Right lobe of liver (tissue), 6 donors: ENCODE measurements at places on chromosomes 1 and 21. TPM values are rescaled to one million over a fixed set of nuclear protein-coding genes. Genes with fewer than 3 reads are reported as not detected.

The HRNR gene
- not detected for total RNA-seq

The PLA2G2D gene
- total RNA-seq = 0.10 TPM

DNA sequence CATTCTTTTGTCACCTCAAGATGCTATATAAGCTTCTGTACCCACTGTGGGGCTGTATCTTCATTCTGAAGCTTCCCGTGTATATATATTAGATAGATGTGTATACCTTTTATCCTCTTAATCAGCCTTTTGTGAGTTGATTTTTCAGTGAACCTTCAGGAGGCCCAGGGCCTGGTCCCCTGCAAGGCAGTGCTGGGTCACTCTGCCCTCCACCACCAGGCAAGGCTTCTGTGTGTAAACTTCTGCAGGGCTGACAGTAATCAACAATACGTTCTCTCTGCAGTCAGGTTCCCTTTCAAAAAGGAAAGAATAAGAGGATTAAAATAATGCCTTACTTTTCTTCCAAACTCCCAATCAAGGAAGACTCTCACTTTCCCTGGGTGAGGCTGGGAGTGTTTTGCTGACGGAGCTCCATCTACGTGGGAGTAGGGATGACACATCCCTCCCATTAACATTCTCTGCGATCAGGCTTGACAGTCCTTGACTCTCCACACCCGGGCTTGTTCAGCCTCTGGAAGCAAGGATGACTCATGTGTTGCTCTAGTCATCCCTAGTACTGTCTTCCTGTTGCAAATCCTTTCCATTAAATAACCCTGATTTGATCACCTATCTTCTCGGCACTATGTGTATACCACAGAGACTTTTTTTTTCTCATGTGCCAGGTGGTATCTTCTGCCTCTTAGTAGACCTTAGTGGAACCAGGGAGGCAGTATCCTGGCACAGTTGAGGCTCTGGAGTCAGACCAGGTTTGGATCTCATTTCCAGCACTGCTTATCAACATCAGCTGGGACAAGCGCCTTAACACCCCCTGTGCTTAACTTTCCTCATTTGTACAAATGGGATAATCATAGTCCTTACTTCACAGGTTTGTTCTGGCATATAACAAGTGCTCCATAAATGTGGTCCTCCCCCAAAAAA lies 70.3 kb upstream of the KCNK1 start:
- no peak for DNase-seq

GRCh38 chr21:39850333-39850732 lies 16.9 kb upstream of the PCP4 start:
- DNase-seq = no peak

GRCh38 chr1:12547586-12548225 lies 70.3 kb downstream of the DHRS3 start:
- peak; percentile 43 for DNase-seq

- DNase-seq = no peak
These were observed 6.4 kb downstream of the IFNLR1 start for GRCh38 chr1:24180676-24181075.

- no peak for DNase-seq
These were observed 231.3 kb upstream of the VAMP3 start for GRCh38 chr1:7539769-7540175.

The PPP1R8 gene
- 12.6 TPM for total RNA-seq

The RNU1-3 gene
- under 0.01 TPM for total RNA-seq

GRCh38 chr21:36813052-36813451 lies 114.1 kb downstream of the SIM2 start:
- no peak for DNase-seq

DNA sequence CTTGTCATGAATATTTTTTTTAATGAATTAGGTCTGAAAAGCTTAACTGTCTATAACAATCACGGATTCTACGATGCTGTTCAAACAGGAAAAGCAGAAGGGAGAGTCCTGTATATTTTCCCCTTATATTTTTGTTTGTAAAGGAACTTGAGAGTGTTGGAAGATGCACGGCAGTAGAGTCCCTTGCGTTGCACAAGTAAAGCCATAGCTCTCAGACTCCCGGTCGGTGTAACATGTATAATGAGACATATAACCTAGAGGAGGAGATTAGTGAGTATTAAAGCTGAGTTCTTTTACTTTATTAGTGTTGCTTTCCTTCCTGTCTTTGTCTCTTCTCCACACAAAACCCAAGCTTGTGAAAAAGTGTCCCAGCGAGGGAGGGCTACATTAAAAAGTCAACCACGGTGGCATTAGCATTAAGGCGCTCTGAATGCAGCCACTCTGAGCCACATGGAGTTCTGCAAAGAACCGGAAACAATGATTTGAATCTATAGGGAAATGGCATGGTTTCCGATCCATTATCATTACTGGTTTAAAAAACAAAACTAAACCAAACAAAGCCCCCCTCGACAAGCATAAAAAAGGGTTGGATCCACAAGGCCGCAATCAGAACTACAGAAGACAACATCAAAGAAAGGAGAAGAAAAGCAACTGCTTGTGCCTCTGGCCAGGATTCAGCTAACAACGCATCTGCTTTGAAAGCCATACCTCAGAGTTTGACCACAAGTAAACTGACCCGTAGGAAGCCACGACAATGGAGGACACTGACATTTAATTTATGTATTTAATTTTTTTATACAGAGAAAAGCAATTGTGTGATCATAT lies 356.8 kb downstream of the LMO4 start:
- no peak for DNase-seq

DNA sequence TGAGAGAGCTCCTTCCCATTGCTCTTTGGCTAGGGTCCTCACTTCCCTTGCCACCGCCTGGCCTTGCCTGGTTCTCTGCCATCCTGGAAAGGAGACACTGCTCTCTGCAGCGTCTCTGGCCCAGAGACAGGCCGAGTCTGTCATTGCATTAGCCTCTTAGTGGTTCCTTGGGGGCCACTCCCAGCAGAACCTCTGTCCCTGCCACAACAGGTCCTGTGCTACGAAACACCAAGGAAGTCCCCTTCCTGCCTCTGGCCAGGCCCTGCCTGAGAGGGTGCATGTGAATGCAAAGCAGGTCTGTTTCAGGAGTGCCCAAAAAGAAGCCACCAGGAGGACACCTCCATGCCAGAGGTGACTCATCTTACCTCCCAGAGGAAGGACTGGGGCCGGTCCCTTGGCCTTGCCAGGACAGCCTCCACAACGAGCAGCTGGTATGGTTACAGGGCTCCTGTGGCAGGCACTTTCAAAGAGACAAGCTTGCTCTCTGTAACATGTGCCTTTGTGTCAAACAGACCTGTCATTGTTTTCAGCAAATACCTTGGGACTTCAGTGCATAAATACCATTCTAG lies 59.6 kb downstream of the VPS26C start:
- no peak for DNase-seq

DNA sequence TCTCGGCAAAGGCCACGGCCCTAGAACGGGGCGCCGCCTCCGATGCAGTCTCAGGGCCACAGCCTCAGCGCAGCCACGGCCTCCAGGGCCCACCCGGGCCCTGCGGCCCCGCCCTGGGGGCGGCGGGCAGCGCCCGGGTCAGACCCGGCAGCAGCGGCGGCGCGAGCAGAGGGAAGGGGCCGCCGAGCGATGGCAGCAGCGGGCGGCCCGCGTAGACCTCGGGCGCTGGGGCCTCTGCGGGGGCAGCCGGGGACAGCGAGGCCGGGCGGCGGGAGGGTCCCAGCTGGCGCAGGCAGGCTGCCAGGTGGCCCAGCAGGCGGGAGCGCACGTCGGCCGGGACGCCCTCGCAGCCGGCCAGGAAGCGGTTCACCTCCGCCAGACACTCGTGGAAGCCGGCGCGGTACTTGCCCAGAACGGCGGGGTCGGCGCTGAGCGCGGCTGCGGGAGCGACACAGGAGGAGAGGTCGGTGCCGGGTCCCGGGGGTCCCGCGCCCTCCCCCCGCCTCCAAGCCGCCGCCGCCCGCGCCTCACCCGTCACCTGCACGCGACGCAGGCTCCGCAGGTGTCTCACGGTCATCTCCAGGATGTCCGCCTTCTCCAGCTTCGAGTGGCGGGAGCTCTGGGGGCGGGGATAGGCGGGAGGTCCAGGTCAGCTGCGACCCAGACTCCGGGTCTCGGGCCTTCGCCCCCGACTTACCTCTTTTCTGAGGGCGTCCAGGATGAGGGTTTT lies 737 bp downstream of the HES4 start:
- DNase-seq = peak; percentile 46

The PGLYRP4 gene
- not detected for total RNA-seq

DNA sequence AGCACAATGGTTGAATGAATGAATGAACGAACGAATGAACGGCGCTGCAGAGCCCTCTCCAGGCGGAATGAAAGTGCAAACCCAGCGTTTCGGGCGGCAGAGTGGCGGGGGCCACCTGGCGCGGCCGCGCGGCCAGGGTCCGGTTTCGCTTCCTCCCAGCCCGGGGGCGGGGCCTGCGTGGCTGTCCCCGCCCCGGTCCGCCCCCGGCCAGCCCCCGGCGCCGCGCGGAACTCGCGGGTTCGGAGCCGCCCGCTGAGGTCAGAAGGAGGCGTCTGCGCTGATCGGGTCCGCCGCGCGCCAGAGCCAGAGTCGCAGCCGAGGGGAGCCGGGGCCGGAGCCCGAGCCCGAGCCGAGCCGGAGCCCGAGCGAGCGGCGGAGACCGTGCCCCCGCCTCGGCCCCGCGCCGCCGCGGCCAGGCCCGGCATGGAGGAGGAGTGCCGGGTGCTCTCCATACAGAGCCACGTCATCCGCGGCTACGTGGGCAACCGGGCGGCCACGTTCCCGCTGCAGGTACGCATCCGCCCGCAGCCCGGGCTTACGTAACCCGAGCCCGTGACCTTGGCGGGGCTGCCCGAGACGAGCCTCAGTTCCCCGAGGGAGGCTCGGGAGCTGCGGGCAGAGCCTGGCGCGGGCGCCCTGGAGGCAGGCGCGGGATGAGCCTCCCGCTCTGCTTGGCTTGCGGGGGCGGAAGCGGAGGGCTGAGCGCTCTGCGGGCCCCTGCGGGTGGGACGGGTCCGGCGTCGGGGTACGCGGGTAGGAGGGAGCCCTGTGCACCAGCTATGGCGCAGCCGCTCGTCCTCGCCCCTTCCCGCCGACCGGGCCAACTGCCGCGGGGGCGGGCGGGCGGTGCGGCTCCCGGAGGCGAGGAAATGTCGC lies at the start of gene PDXK:
PDXK (plus strand) TSS at position 258 of the 876 bp plus-strand sequence; CDS start at position 424, 166 bp downstream.
- peak; percentile 94 for DNase-seq

- no peak for DNase-seq
These were observed 10.0 kb upstream of the OVAAL start for GRCh38 chr1:180548686-180549317.

GRCh38 chr1:25914074-25914995 lies 8.1 kb upstream of the STMN1 start:
- no peak for DNase-seq

- DNase-seq = no peak
These were observed 89.2 kb downstream of the RIPK4 start for GRCh38 chr21:41677671-41678015.

GRCh38 chr1:100720101-100720500 lies 559 bp downstream of the VCAM1 start:
- no peak for DNase-seq

DNA sequence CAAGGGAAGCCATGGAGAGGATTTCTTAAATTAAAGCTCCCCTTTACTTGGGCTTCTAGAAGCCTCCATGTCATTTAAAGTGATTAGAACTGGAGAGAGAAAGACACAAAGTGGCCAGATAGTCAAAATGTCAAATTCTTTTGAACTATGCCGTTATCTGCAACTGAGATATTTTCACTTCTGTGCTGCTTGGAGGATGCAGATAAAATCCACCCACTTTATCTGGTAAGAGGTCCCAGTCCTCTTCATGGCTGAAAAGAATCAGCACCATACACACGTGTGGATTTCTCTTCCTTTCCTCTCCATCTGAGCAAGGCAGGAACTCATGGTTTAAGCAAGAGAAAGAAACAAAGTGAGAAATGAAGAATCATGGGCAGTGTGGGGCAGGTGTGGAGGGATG lies 276.9 kb upstream of the RUNX1 start:
- no peak for DNase-seq

DNA sequence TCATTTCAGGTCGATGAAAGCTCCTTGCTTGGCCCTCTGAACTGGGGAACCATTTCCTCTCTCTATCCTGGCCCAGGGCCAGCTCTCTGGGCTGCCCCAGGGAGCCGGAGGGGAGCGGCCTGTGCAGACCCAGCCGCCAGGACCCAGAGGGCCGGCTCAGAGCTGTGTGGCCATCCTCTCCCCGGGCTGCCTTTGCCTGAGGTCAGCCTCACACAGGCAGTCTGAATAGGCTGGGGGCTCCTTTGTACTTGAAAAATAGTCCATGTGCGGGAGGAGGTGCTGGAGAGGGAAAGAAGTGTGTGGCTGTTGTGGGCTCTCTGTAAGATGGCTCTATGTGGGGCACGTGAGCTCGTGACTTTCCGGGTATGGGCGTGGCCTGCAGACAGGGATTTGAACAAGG lies 275.1 kb upstream of the VAMP3 start:
- no peak for DNase-seq

The PDPN gene
- total RNA-seq = 0.59 TPM
